ENCODE measurements at places on chromosomes 2 and 18.

GRCh38 chr2:201127570-201127969, 11.6 kb downstream of the CFLAR start:
- DNase-seq = no peak

DNA sequence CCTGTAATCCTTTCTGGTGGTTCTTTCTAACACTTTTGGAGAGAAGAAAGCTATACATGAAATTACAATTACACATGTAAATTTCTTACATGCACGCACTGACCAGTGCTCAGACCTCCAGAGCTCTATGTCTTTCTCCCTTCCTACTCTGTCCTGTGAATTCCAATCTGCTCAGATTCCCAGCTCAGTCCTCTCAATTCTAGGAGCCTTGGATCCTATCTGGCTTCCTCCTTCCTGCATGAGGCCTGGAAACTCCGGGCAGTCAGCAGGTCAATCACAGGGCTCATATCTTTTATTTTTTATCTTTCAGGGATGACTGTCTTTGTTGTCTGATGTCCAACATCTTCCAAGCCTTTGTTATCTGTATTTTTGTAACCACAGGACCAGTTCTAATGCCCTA, 56.0 kb downstream of the NEURL3 start:
- no peak for DNase-seq

- DNase-seq = no peak
Observed at GRCh38 chr18:79585395-79586370, 93.9 kb upstream of the CTDP1 start.

- no peak for DNase-seq
Observed at GRCh38 chr18:48367557-48367956, 41.6 kb downstream of the ZBTB7C start.

DNA sequence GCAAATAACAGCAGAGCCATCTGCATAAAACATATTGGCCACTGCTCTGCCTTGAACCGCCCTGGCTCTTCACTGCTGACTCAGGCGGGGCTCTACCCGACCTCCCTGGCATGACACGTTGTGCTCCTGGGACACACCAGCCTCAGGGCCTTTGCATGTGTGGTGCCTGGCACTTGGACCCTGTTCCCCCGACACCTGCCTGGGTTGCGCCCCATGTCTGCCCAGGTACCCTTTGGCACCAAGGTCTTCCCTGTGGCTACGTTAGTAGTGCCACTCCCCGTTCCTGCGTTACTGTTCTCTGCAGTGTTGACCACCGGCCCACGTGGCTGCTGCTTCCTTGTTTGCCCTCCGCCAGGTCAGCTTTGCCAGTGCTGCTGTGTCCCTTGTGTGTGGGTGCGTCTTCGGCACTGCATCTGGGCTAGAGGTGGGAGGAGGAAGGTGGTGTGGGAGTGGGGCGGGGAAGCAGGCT, 20.3 kb downstream of the ATG4B start:
- DNase-seq = no peak

DNA sequence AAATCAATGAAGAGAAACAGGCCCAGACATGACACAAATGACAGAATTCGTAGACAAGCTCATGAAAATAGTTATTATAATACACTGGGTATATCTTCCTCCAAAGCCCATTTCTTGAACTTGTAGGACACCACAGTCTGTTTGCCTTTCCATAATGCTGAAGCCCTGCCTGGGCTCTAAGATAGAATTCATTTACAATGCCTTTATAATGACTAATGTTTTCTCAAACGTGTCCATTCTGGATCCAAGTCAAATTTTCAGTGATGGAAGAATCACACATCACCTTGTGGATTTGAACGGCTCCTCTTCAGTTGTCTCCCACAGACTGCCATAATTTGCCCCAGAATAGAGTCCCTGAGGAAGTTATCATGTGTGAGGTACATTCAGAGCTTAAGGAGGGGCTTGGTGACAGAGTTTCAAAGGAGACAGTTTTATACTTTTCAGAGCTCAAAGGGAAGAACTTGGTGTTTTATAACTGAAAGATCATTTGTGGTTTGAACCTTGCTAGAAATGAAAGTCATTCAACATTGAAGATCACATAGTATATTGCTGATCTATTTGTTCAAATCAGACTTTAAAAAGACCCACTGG, 38.2 kb downstream of the CASP8 start:
- no peak for DNase-seq

DNA sequence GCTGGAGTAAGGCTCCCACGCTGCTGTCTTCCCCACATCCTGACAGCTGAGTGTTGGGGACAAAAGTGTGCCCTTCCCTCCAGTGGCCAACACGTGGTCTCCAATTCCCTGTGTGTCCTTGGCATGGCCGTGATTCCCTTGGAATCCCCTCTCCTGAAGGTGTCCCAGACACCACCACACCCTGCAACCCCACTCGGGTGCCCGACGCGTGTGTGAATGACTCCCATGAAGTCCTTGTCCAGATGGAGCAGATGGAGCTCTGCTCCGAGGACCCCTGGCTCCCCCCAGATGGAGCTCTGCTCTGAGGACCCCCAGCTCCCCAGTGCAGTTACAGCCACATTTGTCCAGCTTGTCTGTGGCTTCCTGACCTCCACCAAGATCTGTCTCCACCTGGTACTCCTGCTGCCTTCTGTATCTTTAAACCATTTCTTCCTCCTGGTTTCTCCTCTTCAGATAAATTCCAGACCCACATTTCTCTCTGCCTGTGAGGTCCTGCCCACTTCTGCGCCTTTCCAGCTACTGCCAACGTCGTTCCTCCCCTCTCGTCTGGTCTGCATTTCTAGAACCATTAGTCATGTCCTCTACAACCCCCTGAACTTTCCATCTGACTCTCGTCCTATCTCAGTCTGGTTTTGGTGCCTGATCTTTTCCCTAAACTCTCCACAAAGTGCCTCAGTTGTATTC, 86.8 kb upstream of the PXDN start:
- DNase-seq = no peak

All from activated naive CD4-positive, alpha-beta T cell (primary cell).